ENCODE measurements at places on chromosomes 2 and 18. TPM values are rescaled to one million over a fixed set of nuclear protein-coding genes. Genes with fewer than 3 reads are reported as not detected.

NEU2 gene
- total RNA-seq, result not detected

GRCh38 chr2:163182764-163183354 lies 344.3 kb upstream of the KCNH7 start:
- H3K36me3 ChIP-seq, result no peaks in the 10 kb centered on the region
- DNase-seq, result no peak
- H3K27ac ChIP-seq, result no peak overlapping the region
- H3K4me1 ChIP-seq, result no peaks in the 10 kb centered on the region

GRCh38 chr2:233075966-233076339 lies 15.8 kb downstream of the INPP5D start:
- H3K4me1 ChIP-seq, result no peaks in the 10 kb centered on the region
- no peaks in the 10 kb centered on the region for H3K36me3 ChIP-seq
- peak overlapping the region; percentile 47 for H3K27ac ChIP-seq

ORC4 gene
- 42.0 TPM for total RNA-seq

DNA sequence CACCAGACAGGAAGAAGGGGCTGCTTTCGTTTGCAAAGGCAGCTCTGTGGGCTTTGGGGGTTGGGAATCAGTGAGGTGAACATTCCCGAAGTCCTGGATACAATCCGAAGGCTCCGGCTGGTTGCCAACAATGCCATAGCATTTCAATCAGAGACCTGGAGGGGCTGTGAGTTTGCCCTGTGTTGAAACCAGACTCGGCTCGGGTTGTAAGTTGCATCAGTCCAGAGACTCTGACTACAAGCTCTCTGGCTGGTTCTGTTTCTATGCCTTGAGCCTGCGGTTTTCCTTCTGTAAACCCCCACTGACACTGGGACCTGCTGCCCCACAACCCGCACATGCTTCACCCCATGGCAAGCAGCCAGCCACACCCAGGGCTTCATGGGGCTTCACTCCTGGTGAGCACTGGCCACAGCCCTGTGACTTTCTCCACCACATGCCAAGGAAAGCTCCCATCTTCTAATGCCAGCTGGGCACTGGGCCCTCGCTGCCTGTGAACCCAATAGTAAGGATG lies 85.7 kb upstream of the ODC1 start:
- H3K4me3 ChIP-seq, result no peak overlapping the region
- H3K36me3 ChIP-seq, result no peaks in the 10 kb centered on the region
- no peaks in the 10 kb centered on the region for H3K27me3 ChIP-seq
- no peak for DNase-seq
- H3K4me1 ChIP-seq, result no peaks in the 10 kb centered on the region

DNA sequence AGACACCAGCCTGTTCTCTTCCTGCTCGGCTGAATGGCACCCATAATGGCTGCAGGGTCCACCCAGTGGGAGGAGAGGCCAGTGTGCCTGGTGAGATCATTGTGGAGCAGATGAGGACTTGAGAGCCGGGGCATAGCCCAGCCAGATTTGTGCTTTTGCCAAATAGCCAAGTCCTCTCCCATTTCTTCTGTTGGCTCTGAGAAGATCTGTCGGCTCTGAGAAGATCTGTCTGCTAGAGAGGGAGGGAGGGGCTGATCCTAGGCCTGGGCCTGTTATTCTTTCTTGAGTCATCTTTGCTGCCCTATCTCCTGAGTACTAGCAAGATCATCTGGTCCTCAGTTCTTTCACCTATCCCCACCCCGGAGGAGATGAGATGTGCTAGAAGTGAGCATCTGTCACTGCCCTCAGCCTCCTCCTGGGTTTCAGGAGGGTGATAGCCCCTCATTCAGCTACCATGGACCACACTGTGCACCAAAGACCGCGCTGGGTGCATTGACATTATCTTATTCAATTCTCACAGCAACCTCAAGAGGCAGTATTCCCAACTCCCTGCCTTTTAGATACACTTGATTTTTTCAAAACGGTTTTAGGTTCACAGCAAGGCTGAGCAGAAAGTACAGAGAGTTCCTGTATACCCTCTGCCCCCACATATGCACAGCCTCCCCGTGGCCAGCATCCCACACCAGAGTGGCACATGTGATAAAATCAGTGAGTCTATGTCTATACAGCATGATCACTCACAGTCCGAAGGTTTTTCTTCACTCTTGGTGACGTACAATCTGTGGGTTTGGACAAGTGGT lies 98.6 kb downstream of the CAPN13 start:
- H3K4me1 ChIP-seq, result no peaks in the 10 kb centered on the region
- H3K4me3 ChIP-seq, result no peak overlapping the region
- DNase-seq, result peak; percentile 29
- H3K36me3 ChIP-seq, result no peaks in the 10 kb centered on the region
- H3K27me3 ChIP-seq, result no peaks in the 10 kb centered on the region

GRCh38 chr18:27967913-27968824 lies 208.8 kb downstream of the CDH2 start:
- no peak overlapping the region for H3K4me3 ChIP-seq
- no peak overlapping the region for H3K27ac ChIP-seq
- H3K4me1 ChIP-seq, result no peaks in the 10 kb centered on the region
- H3K27me3 ChIP-seq, result no peaks in the 10 kb centered on the region
- DNase-seq, result no peak

GRCh38 chr2:216596236-216596979 lies 36.8 kb upstream of the IGFBP2 start:
- no peaks in the 10 kb centered on the region for H3K4me1 ChIP-seq
- no peak overlapping the region for H3K4me3 ChIP-seq
- no peak overlapping the region for H3K27ac ChIP-seq
- H3K36me3 ChIP-seq, result no peaks in the 10 kb centered on the region

DNA sequence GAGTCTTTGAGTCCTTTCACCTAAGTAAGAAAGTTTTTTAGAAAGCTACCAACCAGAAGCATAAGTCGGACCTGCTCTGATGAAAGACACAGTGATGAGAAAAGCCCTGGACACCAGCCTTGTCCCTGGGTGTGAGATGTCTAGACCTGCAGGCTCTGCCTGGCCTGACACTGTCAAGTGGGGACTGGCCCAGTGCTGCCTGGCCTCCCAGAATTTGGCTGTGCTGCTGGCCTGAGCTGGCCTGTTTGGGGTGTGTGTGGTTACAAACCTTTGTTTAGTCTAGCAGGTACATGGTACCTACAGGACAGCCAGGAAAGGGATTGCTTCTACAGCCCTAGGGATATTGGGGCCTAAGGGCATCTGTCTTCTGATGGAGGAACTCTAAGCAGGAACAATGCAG lies 48.3 kb downstream of the ASB1 start:
- no peak for DNase-seq
- H3K27me3 ChIP-seq, result no peaks in the 10 kb centered on the region
- no peaks in the 10 kb centered on the region for H3K4me1 ChIP-seq
- H3K36me3 ChIP-seq, result no peaks in the 10 kb centered on the region

DNA sequence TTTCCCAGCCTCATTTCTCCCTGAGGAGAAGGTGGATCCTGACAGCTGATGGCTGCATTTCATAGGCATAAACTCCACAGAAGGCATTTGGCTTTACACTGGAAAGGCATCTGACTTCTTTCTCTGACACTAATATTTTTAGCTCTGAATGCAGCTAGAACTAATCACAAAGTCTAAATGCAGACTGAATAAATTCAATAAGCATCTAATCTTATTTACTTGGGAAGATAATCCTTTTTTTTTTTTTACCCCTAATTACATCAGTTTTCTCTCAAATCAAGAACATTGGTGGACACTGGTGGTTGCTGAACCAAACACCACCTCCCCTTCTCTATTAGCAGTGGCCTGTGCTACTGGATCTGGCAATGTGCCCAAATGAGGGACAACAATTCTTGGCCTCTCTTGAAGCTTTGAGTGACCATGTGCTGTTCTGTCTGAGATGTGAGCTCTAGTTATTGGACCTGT lies 50.9 kb upstream of the CD226 start:
- H3K27me3 ChIP-seq, result no peaks in the 10 kb centered on the region
- no peak overlapping the region for H3K4me3 ChIP-seq
- H3K4me1 ChIP-seq, result no peaks in the 10 kb centered on the region
- no peaks in the 10 kb centered on the region for H3K36me3 ChIP-seq
- no peak for DNase-seq

PSMA8 gene
- total RNA-seq, result not detected

TEKT4 gene
- not detected for total RNA-seq

- H3K36me3 ChIP-seq, result no peaks in the 10 kb centered on the region
- no peaks in the 10 kb centered on the region for H3K27me3 ChIP-seq
- H3K4me1 ChIP-seq, result no peaks in the 10 kb centered on the region
- H3K27ac ChIP-seq, result no peak overlapping the region
- DNase-seq, result no peak
These were observed 435.6 kb downstream of the TDRD15 start for GRCh38 chr2:21559351-21559750.

DNA sequence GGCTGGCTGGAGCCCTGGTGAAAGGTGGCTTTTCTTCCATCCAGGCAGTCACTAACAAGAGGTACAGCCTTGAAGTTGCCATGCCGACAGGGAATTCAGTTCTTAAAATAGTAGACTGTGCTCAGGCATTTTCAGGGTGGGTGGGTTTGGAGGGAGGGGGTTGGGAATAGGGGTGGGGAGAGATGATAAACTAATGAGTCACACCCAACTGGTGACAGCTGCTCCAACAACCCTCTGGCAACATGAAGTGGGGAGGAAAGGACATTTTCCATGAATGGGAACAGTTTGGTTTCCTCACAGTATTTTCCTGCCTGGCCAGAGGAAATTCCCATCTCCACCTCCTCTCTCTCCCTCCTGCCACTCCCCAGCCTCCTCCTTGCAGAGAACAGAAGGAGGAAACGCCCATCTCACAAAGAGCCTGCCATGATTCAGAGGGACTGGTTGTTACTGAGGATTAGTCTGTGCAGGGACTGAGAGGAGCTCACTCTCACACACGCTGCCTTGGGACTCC lies 113.0 kb upstream of the SLC1A4 start:
- H3K36me3 ChIP-seq, result no peaks in the 10 kb centered on the region
- H3K27ac ChIP-seq, result no peak overlapping the region
- H3K4me1 ChIP-seq, result no peaks in the 10 kb centered on the region

DNA sequence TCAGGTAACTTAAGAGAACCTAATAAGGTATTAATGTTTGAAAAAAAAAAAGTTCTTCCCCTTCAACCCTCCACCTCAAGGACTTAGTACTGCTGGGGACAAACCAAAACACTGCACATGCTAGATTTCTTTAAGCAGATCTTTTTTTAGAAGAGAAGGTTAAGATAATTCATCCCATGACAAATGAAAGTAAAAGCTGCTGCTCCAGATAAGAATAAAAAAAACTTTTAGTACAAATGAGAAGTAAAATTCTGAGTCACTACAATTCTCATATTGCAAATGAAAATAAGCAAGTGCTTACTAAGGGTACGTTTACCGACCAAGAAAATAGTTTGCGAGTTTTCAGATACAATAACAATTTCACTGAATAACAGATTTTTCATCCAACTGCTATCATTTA lies 8.9 kb downstream of the STAM2 start:
- no peak for DNase-seq
- no peak overlapping the region for H3K4me3 ChIP-seq
- H3K27ac ChIP-seq, result no peak overlapping the region
- H3K4me1 ChIP-seq, result no peaks in the 10 kb centered on the region

DNA sequence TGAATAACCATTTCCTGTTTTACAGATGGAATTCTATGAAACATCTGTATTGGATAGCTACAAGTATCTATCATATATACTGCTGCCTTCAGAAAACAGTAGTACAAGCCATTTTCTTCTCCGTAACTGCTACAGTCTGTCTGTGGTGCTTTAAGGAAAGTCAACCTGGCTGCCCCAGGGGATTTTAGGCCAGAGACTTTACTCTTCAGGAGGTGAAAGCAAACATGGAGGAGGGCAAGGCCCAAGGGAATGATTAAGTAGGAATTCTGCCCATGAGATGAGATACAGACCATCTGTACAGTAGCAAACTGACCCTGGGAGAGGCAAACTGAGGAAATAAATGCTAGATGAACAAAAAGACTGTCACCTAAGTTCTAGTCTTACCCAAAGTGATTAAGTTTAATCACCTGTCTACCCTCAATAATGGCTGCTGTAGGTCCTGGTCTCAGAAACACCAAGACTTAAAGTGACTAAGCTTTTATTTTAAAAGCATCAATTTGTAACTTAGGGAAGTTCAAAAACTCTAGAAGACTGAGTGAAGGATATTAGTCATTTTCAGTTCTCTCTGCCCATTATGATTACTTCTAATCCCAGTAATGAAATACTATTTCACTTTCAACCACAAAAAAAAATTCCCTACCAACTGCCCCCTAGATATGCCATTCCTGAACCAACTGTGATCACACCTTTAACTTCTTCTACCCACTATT lies 14.8 kb downstream of the MBD2 start:
- DNase-seq, result no peak
- peaks cover 5% of the 10 kb centered on the region for H3K4me1 ChIP-seq
- H3K4me3 ChIP-seq, result no peak overlapping the region
- no peaks in the 10 kb centered on the region for H3K36me3 ChIP-seq
- H3K27ac ChIP-seq, result no peak overlapping the region
- H3K27me3 ChIP-seq, result no peaks in the 10 kb centered on the region

DNA sequence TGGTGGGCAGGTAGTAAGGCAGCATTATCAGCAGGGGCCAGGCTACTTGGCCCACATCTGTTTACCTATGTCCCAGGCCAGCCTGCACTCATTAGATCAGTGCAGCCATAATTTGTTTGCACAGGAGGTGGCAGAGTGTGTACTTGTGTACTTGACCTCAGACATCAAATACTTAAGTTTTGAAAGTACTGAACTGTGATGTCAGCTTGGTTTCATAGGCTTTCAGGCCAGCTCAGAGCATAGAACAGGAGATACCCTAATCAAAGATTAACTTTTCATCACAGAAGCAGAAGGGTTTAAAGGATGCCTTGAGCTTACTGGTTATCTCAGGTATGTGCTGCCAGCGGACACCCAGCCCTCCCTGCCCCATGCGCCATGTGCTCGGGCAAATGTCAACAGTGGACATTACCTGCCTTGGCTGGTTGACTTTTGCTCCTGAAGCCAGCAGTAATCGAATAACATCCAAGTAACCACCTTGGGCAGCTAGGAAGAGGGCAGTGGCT lies 33.2 kb downstream of the ANKRD29 start:
- no peaks in the 10 kb centered on the region for H3K36me3 ChIP-seq
- peaks cover 3% of the 10 kb centered on the region for H3K4me1 ChIP-seq
- H3K27ac ChIP-seq, result no peak overlapping the region
- H3K4me3 ChIP-seq, result no peak overlapping the region

DNA sequence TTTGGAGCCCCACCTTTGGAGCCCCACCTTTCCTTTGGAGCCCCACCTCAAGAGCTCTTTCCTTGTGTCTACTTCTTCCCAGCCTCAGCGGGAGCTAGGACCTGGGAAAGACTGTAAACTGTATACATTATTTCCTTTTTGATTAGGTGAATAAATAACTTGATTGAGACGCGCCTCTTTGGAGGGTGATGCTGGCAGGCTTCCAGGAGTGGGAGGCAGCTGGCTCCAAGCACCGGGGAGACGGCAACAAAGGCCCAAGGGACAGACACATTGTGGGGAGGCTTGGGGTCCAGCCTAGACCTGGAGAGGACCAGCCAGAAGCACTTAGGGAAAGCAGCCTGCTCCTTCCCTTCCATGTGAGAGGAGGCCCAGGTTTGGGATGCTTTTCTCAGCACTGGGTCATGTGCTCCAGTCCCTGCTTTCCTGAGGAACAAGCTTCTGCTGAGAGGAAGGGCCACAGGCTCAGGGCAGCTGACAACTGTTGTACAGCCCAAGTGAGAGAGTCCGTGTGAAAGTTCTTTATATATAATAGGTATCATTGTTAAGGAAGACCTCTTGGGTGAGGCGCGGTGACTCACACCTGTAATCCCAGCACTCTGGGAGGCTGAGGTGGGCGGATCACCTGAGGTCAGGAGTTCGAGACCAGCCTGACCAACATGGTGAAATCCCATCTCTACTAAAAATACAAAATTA lies 297.2 kb upstream of the SLC14A2 start:
- no peak for DNase-seq
- no peaks in the 10 kb centered on the region for H3K36me3 ChIP-seq
- H3K27ac ChIP-seq, result no peak overlapping the region
- no peaks in the 10 kb centered on the region for H3K27me3 ChIP-seq
- H3K4me1 ChIP-seq, result no peaks in the 10 kb centered on the region
- H3K4me3 ChIP-seq, result no peak overlapping the region

GRCh38 chr2:202032846-202033316 lies 774 bp upstream of the FZD7 start:
- peak overlapping the region; percentile 62 for H3K4me3 ChIP-seq
- H3K36me3 ChIP-seq, result no peaks in the 10 kb centered on the region
